ENCODE measurements at places on chromosomes 12 and 14.

GRCh38 chr14:45664668-45665356, 411.8 kb upstream of the MIS18BP1 start:
- no peak for DNase-seq

GRCh38 chr12:102848832-102849231, 68.2 kb downstream of the PAH start:
- DNase-seq, result no peak

DNA sequence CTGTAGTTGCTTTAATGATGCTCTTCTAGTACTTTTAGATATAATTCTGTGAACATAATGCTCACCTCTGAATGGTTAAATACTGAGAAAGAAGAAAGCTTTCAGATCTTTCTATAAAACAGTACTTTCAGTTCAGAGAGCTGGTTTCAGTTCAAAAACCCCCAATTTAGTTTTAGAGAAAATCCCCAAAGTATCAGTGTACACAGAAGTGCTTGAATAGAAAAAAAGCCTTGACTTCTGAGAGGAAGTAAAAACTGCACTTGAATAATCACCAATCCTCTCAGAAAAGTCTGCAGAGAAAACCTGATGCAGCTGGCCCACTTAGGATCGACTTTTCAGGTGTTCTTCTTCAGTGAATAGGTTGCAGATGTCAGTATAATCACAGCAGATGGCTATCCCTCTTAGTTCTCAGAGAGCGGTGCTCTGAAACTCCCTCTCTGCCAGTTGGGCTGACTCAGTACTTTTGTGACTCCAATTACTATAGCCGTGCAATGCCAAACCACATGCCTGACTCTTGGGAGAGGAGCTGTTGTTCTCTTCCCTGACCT, 616.3 kb downstream of the LRFN5 start:
- DNase-seq, result peak; percentile 72

DNA sequence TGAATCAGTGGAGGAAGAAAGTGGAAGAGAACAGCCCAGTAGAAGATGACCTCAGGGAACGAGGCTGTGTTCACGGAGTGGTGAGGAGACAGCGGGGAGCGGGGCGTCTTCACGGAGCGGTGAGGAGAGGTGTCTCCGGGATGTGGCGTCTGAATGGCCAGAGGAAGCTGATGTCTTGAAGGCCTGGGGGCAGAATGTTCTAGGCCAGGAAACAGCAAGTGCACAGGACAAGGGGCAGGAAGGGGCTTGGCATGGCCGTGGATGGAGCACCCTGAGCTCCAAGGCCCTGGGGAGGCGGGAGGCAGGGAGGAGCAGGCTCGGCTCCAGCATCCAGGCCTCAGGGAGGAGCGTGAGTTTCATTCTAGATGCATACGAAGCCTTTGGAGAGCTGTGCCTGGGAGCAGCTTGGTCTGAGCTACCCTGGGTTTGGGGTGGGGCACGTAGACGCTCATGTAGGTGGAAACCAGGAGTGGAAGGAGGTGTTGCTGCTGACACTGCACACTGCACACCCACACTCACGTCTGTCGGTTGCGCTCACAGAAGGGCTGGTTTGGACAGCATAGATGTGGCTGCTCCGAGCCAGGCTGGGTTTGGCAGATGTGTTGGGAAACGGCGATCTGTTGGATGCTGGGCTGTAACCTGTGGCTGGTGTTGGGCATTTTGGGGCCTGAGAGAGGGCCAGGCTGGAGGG, 131.6 kb downstream of the ADGRD1 start:
- DNase-seq, result no peak

- no peak for DNase-seq
These were observed 88.2 kb upstream of the PTGDR start for GRCh38 chr14:52179141-52179790.

- no peak for DNase-seq
These were observed 24.2 kb downstream of the CHST11 start for GRCh38 chr12:104480826-104481440.

DNA sequence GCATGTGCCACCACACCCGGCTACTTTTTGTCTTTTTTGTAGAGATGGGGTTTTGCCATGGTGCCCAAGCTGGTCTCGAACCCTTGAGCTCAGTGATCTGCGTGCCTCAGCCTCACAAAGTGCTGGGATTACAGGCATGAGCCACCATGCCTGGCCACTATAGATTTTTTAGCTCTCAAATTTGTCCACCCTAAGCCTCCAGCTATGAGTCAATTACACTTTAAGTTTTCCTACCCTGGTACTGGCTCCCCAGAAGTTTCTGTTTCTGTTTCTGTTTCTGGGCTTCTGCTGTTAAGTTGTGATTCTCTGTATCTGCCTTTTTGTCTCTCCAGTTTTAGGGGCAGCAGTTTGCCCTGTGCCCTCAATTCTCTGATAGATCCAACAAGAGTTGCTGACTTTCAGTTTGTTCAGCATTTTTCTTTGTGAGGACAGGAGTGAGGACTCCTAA, 4.4 kb upstream of the TINF2 start:
- DNase-seq, result no peak

- DNase-seq, result no peak
These were observed 4.5 kb downstream of the LRRC43 start for GRCh38 chr12:122187466-122187865.

- no peak for DNase-seq
These were observed 311.0 kb upstream of the RGS6 start for GRCh38 chr14:71621276-71621675.

- no peak for DNase-seq
These were observed 473.1 kb downstream of the EGLN3 start for GRCh38 chr14:33477797-33478196.

- no peak for DNase-seq
These were observed 149.9 kb upstream of the FKBP4 start for GRCh38 chr12:2644683-2645405.

- no peak for DNase-seq
These were observed 311.8 kb upstream of the AMIGO2 start for GRCh38 chr12:47391566-47391965.

GRCh38 chr14:99315197-99315596, 43.2 kb upstream of the BCL11B start:
- no peak for DNase-seq

- DNase-seq, result no peak
These were observed 3.3 kb upstream of the EXOC3L4 start for GRCh38 chr14:103091041-103091882.

DNA sequence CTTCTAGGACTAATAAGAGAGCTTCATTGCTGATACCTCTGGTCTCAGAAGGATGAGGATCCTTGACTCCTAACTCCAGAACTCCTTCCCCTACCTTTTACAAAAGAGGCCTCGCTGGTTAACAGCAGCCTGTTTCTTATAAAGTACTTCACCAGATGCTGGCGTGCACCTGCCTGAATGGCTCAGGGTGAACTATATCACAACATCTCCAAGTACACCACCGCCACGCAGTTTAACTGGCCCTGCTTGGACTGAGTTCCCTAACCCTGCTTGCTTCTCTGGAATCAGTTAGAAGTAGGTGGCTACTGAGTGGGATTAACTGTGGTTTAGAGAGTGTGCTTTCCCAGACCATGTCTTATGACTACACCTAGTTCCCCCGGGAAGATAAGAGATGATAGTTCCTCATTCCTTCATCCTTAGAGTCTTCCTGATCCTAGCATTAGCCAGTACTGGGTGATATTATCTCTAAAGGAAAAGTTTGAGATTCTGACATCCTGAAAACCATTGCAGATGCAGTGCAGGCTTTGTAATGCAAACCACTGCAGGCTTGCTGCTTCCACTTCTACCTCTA, 3.0 kb downstream of the FOXJ2 start:
- DNase-seq, result no peak

DNA sequence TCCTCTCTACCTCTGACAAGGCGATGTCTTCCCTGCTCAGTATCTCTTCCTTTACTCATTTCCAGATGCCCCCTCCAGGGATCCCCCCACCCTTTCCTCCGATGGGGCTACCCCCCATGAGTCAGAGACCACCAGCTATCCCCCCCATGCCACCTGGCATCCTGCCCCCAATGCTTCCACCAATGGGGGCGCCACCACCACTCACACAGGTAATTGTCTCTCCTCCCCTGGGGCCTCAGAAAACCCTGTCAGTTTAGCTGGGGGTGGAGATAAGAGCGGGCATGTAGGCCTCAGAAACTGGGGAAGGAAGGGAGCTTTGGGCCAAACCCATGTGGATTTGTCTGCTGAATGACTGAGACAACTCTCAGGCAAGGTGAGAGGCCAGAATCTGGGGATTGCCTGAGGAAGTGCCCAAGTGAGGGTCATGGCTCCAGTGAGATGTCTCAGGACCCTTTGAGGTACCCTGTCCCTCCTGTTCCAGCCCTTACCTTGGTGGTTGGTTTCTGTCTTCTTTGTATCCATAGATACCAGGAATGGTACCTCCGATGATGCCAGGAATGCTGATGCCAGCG, 8.1 kb downstream of the PRPF40B start:
- DNase-seq, result no peak

DNA sequence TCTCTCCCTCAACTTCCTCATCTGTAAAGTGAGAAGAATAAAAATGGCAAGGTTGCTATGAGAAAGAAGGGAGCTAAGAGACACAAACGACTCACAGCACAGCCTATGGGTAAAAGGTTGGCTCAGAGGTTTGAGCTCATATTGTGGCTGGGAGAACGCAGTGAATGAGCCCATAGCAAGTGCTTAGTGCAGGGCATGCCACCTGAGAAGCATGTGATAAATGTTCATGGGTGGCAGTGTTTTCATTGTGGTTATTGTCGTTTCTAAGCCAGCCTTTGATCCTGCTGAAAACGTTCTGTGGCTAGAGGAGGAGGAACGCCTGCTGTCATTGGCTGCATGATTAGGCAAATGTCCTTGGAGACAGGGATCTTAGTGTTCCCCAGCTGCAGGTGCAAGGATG, 150.4 kb downstream of the KSR2 start:
- DNase-seq, result no peak

GRCh38 chr14:48670939-48671338, 915.2 kb downstream of the RPS29 start:
- DNase-seq, result no peak

DNA sequence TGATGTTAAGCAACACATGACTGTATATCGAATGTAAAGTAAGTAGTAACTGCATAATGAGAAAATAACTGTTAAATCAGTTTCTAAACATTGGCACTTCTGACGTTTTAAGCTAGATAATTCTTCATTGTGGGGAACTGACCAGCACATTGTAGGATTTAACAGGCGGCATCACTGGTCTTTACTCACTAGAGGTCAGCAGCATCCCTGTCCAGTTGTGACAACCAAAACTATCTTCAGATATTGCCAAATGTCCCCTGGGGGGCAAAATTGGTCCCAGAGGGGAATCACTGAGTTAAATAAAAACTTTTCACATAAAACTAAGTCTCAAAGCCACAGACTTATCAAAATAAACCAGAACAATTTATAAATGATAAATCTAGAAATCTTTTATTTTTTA, 65.3 kb downstream of the BLTP3B start:
- no peak for DNase-seq

GRCh38 chr14:76138758-76139723, 12.7 kb upstream of the GPATCH2L start:
- no peak for DNase-seq

DNA sequence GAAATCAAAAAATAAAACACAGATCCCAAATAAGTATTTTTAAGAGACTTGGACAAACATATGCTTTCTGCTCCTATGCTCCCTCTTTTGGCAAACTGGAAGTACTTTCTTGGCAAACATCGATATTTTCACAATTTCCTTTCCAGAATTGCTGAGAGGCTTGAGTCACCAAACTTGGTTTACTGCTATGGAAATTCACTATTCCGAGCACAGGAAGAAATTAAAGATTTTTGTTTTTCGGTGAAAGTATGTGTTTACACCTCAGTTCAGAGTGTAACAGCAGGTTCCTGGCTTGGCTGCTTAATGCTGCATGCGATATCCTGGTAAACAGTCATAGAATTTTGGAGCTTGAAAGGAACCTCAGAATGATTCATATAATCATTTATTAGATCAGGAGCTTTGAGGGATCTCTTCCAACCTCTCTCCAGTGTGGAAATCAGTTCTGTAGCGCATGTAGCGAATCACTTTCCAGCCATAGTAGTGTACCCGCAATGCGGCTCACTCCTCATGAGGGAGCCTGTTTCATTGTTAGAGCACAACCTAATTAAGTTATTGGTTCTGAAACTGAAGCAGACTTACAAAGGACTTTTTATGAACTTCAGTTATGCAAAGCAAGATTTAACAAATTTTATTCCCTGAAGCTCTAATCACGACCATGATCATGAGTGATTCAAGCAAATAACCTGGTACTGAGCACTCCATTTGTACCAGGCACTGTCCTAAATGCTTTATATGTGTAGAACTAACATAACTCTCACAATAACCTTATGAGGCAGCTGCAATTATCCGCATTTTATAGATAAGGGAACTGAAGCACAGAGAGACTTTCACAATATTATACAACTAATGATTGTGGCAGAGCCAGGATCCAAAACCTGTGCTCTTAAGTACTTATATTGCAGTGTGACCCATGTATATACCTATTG, 56.4 kb upstream of the ATP2A2 start:
- DNase-seq, result peak; percentile 76

- DNase-seq, result no peak
These were observed 96.4 kb downstream of the RIN3 start for GRCh38 chr14:92609955-92610354.

GRCh38 chr14:94360945-94361565, 27.3 kb downstream of the SERPINA1 start:
- DNase-seq, result no peak

- no peak for DNase-seq
These were observed 396.7 kb upstream of the OR4E1 start for GRCh38 chr14:22070119-22070982.

GRCh38 chr12:124842073-124842749, 21.5 kb downstream of the SCARB1 start:
- no peak for DNase-seq

DNA sequence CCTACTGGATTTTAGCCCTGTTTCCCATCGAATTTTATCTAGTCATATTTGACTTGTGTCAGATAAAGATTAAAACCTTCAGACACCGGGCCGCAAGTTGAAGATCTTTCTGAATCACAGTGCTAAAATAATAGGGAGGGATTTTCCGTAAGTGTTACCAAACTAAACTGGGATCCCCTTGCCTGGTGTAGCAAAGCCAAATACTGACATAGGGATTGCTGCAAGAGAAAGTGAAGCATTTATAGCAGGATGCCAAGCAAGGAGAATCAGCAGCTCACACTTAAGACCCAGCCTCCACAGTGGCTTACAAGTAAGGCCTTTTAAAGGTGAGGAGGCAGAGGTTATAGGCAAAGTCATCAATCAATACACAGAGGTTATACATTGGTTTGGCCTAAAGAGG, 147.4 kb downstream of the AKAP6 start:
- DNase-seq, result no peak

DNA sequence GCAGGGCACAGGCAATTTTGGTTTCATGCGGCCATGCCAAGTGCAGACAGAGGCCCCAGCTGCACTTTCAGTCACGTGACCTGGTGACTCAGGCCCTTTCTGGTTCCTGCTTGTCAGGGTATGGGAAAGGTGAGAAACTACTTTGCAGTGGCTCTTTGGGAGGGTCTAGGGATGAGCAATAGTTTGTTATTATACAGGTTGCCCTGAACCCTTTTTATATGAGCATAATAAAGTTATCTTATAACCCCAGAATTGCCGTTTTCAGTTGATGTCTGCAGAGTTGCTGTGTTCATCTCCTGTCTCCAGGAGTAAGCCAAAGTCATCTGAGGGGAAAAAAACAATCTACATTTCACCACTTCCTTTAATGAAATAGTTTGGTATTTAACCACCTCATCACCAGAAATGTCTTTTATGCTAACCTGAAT, 30.9 kb upstream of the EMP1 start:
- DNase-seq, result no peak
